Tibial artery (tissue), 4 donors: ENCODE measurements at places on chromosomes 2 and 18.

DNA sequence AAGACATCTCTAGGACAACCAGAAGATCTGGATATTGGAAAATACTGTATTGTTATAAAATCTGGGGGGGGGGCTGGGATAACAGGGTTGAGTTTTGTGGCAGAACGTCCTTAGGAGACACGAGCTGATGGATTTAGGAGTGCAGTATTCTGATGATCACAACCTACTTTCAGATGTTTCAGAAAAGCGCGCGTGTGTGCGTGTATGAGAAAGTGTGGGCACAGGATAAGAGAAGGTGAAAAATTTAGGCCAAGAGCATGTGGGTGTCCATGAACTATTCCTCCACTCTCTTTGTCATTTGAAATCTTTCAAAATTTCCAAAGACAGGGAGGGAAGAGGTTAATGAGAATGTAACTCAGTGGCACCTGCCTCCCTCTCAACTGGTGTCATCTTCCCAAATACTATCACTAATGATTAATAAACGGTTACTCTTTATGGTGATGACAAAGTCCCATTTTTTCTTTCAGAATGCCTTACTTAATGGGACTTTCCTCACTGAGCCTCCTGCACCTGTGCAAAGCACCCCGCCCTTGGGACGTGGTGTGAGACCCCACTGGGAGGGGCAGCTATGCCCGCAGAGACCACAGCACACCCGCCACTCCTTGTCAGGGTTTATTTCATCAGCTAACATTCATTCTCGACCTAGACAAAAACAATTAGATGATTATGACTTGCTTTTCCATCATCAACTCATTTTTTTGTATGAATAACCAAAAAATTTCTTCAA, 53.6 kb downstream of the HS6ST1 start:
- no peak for DNase-seq

GRCh38 chr18:12041561-12041960, 52.1 kb upstream of the ANKRD62 start:
- DNase-seq, result no peak

GRCh38 chr18:9869715-9870430, 15.9 kb upstream of the TXNDC2 start:
- no peak for DNase-seq

DNA sequence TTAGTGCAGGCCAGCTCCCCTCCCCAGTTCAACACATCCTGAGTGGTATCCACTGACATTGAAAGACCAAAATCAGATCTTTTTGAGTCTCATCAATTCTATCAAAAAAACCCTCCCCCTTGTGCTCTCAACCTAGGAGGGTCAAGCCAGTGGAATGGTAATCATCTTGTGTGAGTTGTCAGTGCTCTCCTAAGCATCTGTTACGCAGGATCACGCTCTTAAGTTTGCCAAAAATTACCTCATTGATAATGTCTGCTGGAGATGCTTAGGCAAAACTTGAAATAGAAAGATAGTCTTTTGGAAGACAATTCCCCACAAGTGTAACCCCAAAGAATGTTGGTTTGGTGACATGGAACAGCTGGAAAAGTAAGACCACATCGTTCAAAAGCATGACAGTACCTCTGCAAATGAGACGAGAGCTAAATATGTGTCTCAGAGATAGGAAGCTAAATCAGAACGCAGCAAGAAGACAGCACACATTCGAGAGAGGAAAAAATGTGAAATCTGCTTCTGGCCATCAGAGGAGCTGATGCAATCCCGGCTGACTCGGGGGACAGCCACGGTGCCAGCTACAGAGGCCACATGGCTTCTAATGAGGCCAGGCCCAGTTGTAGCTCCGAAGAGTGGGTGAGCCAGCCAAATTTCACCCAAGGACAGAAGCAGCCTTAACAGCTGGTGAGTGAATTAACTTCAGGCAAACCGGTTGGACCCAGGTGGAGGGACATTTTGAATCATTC, 753.9 kb downstream of the RNF144A start:
- DNase-seq, result peak; percentile 68

DNA sequence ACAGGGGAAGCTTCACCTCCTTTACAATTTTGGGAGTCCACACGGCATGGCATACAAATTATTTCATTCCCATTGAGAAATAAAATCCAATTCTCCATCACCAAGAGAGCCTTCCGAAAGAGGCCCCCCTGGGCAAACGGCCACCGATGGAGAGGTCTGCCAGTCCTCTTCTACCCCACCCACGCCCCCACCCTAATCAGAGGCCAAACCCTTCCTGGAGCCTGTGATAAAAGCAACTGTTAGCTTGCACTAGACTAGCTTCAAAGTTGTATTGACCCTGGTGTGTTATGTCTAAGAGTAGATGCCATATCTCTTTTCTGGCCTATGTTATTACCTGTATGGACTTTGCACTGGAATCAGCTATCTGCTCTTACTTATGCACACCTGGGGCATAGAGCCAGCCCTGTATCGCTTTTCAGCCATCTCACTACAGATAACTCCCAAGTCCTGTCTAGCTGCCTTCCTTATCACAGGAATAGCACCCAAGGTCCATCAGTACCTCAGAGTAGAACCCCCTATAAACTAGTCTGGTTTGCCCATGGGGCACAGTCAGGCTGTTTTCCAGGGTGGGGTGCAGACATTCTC, 58.3 kb downstream of the BCL11A start:
- no peak for DNase-seq

DNA sequence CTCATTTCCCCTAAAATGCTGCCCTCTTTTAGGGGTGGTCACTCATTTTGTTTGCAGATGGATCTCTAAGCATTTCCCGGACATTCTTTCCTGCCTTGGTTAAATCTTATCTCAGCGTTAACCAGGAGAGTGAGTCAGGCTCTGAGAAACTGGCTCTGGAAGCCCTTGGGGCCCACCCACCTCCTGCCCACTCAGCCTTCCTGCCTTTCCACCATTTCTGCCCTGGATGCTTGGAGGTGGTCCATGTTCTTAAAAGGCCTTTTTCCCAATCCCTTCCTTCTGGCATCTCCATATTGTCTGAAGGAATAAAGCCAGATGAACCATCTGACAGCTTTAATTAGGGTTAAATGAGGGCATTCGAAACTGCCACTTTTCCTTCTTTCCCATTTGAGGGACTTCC, 9.5 kb downstream of the HK2 start:
- DNase-seq, result no peak

DNA sequence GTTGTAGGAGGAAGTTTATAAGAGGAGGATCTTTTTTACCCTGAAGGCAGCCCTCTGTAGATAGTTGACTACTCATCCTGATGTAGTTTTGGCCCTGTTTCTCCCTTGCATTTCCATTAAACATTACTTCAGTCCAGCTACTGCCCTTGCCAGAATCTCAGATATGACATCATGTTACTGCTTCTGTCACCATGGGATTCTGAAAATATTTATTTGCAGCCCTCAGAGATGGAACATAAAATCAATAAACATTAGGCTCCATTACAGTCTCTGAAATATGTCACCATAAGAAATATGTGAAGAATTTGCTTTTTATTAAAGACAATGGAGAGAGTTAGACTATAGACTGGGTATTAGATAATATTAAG, 68.7 kb upstream of the STK39 start:
- no peak for DNase-seq

- no peak for DNase-seq
Measured at GRCh38 chr18:38759457-38759856, 1193.9 kb upstream of the CELF4 start.

DNA sequence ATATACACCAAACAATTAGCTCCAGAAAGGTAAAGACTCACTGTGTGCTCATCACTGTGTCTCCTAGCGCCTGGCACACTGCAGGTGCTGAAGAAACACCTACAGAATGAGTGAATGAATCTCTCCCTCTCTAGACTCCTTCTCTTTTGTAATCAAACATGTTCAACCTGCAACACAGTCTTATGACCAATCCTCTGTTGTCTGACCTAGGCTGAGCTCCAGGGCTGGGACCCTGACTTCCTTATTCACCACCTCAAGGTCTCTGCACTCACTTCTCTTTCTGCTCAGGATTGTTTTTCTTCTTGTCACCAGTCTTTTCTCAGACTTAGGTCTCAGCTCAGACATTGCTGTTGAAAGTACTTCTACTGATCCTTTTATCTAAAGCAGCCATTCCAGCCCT, 9.8 kb downstream of the CKAP2L start:
- DNase-seq, result no peak

DNA sequence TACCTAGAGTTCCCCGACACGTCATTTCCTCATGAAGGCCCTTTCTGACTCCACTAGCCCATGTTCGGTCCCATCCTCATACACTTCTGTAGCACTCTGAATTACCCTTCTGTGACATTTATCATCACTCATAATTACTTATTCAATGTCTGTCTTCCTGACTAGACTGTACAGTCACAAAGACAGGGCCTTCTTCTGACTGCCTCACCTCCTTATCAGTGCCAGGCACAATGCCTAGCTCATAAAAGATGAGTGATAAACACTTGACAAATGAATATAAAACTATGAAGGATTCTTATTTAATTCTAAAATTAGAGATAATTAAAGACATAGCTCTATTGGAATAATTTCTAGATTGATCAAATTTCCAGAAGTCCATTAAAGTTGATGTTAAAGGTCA, 1.4 kb upstream of the UBXN4 start:
- no peak for DNase-seq

DNA sequence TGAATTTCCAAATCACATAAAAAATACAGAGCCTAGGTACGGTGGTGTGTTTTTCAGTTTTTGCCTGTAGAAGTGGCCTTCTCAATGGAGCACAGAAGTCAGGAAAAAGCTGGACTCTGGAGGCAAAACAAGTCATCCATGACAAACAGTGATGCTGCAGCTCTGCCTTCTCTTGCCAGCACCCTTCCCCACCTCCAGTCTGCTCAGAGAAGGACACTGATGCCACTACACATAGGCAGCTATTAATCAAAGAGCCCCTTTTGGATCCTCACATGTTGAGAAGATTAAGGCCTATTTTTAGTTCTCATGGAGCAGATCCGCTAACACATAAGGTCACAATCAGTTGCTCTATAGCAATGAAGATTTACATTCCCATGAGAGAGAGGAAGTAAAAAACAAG, 181.6 kb upstream of the GALNT5 start:
- DNase-seq, result no peak

- DNase-seq, result no peak
Measured at GRCh38 chr2:71358931-71359671, 27.5 kb downstream of the ZNF638 start.

DNA sequence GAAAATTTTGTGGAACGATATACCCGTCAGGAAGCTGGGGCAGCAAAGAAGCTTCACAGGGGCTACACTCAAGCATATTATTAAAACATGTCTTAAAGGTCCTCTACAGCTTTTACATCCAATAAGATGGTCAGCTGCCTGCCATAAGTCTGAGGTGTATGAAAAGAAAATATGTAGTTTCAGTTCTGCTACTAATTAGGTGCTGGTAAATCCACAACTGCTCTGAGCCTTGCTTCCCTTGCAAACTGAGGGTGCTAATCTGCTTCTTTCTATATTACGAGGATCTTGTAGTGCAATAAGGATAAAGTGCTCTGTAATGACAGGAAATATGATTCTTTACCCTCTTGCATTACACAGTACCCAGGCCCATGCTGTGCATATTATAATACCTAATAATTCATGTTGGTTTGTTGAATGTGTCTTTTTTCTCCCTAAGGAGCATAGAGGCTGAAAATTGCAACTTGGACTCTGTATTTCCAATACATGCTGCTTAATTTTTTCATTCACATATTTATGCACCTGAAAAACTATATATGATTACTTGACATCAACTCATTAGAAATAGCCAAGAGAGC, 14.5 kb upstream of the SLC8A1 start:
- no peak for DNase-seq

DNA sequence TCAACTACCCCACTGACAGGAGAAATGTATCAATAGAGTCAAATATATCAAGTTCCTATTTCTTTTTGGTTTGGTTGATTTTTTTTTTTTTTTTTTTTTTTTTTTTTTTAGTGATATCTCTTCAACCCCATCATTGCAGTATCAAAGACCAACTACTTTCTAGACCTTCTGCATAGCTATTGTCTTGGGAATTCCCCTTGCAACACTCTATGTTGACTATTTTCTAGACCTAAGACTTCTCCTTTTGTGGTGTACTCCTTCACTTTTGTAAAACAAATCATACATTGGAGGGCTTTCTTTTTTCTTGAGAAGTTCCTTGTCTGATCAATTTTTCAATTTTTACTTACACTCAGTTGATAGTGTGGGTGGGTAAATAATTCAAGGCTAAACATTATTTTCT, 46.5 kb upstream of the NR4A2 start:
- DNase-seq, result no peak

DNA sequence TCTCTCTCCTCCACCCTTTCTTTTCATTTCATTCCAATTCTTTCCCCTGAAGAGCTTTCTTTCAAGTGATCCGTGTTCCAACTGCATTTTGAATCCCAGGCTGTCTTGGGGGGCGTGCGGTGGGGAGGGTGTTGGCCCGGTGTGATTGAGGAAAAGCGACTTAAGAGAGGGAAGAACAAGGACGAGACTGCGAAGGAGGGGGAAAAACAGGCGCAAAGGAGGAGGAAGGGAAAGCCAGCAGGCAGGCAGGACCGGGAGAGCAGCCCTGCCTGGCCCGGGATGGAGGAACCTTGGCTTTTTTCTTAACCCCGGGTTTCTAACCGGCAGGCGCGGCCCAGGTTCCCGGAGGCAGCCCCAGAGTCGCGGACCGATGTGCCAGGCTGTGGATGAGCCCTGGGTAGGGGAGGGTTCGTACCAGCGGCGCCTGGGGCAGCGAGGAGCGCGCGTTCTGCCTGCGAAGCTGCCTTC, 1.3 kb downstream of the ADCYAP1 start:
- DNase-seq, result no peak

DNA sequence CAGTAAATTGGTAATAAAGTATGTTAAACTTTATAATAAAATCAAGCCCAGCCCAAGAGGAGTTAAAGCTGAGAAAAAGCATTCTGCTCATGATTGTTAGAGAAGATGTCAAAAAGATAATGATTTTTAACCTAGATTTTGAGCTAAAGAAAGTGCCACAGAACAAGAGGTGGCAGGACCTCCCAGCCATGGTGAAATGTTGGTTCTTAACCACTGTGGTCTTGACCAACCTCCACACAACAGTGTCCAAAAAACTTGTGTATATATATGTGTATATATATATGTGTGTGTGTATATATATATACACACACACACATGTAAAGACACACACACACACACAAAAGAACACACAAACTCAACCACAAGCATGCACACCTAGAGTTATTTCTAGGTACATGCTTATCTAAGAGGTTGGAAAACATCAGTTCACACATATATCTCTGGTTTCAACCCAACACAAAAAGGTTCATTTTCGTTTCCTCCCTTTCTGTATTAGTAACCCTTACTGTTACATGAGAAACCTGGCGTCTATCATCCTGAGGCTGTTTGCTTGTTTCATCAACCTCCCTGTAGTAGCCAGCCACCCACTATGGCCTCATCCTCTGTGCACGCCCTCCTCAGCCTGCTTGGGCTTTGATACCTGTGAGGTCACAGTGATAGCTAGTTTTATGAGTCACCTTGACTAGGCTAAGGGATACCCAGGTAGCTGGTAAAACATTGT, 631.8 kb upstream of the ID2 start:
- DNase-seq, result no peak

- DNase-seq, result no peak
Measured at GRCh38 chr18:33010149-33010548, 237.3 kb upstream of the KLHL14 start.

GRCh38 chr2:215879331-215879730, 134.0 kb downstream of the MREG start:
- no peak for DNase-seq
